ENCODE measurements at places on chromosomes 2 and 18.

DNA sequence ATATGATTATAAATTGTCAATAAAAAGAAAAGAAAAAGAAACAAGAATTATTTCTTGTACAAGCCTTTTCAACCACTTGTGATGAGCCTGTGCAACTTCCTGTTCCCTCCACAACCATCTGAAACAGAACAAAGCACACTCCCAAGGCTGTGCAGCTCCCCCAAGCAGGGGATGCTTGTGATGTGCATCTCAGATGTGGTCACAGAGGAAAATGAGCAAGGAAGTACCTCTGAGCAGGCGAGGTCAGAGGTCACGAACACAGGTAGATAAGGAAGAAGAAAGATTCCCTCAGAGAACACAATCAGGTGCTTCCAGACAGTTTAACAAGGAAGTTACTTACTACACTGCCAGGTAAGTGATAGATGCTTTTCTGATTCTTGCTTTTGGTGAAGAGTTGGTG lies 274.8 kb upstream of the SLC39A10 start:
- DNase-seq, result no peak

DNA sequence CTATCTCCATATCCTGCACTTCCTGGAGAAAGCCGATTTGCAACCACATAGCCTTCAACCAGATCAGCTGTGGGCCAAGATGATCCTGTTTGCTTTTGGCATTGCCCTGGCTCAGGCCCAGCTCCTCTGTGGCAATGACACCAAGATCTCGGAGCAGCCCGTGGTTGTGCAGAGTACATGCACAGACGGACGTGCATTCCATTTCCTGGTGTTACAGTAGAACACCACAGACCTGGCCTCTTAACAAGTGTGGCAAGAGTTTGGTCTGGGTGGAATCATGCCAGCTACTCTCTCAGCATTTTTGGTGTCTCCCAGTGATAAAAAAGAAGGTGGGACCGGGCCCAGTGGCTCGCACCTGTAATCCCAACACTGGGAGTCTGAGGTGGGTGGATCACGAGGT lies 20.0 kb downstream of the MALT1 start:
- no peak for DNase-seq

DNA sequence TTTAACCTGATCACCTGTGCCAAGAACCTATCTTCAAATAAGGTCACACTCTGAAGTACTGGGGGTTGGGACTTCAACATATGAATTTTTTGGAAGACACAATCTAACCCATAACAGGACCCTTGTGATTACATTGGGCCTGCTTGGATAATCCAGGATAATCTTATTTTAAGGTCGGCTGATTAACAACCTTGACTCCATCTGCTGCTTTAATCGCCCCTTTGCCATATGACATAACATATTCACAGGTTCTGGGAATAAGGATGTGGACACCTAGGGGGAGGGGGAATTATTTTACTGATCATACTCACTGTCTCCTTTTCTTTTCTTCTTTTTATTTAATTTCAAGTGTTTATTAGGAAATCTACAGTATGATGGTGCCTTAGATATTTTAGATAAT lies 34.8 kb downstream of the CDH20 start:
- DNase-seq, result no peak

DNA sequence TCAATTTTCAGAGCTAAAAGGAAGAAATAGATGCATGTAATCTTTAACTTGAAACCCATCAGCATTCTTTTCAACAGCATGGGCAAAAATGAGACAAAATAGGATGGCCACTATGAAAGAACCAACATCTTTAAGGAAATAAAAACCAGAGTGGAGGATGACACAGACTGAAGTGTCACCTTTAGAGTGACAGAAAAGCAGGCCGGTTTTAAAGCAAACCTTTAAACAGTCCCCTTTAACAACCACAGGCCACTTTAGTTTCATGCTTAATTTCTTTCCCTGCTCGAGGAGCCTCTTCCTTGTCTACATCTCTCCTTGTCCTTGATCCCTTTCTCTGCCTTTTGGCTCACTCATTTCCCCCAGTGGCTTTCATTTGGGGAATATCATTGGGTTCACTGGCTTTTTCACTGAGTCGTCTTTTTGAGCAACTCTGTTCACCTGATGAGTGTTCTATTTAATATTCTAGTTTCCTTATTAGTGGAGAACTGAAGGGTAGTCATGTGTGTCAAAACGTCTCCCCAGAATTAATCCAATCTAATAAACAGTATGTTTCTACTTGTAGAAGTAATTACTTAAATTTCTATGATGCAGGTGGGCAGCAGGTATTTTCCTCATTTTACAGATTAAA lies 72.5 kb downstream of the DOCK10 start:
- DNase-seq, result no peak

DNA sequence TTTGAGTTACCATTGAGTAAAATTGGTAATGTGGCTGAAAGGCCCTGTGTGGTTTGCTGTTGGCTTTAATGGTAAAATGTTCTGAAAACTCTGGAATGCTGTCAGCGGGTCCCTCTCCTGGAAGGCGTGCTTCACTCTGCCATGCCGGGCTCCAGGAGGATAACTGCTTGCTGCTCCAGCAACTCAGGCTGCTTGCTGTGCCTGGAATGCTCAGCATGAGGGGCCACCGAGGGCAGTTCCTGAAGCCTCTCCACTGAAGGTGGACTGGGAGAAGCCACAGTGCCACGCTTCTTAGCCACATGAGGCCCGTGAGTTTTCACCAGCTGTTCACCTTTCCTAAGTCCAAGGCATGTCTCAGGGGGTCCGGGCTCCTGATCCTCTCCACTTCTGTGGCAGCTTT lies 90.4 kb upstream of the FAM110C start:
- DNase-seq, result no peak

GRCh38 chr2:58896638-58897037 lies 655.5 kb upstream of the FANCL start:
- no peak for DNase-seq

DNA sequence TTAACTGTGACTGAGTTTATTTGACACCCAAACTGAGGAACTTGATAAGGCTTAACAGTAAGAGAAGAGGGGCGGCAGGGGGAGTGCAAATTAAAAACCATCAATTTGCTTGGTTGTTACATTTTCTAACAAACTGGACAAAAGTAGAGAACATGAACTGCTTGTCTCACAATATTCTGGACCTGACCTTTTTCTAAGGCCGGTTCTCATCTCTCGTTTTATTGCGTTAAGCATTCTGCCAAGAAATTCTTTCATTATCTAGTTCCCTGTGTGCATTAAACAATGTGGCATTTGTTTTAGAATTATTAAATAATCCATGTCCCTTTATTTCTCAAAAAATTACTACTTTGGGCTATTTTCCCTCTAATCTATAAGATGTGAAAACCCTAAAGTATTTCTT lies 565.2 kb upstream of the PKDCC start:
- no peak for DNase-seq

GRCh38 chr2:180508458-180508857 lies 471.9 kb upstream of the UBE2E3 start:
- DNase-seq, result no peak

GRCh38 chr2:110748489-110748867 lies 16.1 kb downstream of the ACOXL start:
- DNase-seq, result peak; percentile 5

- DNase-seq, result no peak
Observed at GRCh38 chr2:36461039-36461681, 105.6 kb downstream of the CRIM1 start.

DNA sequence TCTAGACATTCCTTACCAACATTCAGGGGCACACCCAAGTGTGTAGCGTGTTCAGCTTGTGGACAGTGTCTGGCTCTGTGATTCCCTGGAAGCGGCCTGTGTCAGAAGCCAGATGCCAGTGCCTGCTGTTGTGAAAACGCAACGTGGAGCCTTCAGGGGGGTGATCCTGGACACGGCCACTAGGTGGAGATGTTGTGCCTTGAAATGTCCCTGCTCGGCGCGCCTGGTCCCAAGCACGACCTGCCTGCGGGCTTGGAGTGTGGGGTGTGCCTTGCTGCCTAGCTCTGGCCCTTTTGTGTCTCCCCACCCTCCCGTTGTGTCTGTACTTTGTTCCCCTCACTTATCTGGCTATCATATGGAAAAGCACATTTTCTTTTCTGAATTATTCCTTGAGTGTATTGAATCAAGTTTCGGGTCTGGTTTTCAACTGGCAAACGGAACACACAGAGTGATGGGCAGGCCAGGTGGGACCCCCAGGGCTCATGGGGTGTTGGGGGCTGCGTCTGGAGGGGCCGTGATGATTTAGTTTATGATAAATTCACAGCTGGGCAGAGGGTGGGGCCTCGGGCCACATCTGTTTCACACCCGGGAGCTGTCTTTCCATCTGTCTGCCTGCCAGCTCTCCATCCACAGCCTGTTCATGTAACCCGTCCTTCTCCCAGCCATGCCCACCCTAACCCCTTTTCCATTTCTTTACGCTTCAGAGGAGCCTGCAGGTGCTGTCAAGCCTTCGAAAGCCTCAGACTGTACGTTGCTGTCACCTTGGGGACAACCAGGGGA lies 95.5 kb downstream of the DYSF start:
- DNase-seq, result peak; percentile 38

DNA sequence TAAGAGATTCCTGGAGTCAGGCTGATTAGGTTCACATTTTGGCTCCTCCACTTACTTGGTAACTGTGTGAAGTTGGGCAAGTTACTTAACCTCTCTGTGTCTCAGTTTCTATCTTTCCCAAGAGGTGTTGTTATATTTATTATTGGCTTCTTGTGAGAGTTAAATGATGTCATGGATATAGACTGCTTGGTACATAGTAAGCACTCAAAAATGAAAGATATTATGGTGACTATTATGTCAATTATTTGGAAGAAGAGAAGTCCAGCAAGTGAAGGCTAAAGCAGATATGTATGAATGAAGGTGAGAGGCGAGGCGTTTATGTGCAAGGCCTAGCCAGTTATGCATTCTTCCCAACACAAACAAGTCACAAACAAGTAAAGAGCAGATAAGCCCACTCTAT lies 417.4 kb downstream of the TSN start:
- DNase-seq, result no peak

DNA sequence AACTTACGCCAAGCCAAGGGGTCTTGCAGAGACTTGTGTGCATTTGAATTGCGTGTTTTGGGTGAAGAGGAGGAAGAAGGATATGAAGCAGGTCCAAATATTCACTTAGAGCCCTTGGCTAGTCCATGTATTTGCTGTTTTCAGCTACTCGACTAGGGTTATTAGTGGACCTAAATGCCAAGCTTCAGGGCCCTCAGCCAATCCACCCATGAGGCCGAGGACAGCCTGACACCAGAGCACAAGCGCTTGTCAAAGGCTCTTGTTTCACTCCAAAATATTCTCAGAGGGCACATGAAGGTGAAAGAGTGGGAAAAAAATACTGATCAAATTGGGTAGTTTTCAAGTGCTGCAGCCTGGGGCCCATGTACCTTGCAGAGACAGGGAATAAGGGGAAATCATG lies 174.8 kb upstream of the ACAA2 start:
- no peak for DNase-seq

DNA sequence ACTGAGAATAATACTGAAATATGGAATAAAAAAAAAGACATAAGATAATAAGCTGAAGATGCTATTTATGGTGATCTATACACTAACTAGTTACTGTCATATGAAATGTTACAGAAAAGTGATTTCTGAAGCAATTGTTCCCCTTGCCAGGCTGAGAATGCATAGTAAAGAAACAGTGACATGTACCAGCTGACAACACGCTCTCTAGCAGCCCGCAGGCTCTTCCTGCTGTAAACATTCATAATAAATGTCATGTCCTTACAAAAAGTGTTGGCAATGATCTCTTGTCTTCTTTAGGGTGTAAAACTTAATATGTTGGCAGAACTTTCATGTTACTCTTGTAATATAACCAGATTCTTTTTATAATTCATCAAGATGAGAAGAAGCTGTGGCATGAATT lies 1171.3 kb downstream of the DSC3 start:
- DNase-seq, result no peak

DNA sequence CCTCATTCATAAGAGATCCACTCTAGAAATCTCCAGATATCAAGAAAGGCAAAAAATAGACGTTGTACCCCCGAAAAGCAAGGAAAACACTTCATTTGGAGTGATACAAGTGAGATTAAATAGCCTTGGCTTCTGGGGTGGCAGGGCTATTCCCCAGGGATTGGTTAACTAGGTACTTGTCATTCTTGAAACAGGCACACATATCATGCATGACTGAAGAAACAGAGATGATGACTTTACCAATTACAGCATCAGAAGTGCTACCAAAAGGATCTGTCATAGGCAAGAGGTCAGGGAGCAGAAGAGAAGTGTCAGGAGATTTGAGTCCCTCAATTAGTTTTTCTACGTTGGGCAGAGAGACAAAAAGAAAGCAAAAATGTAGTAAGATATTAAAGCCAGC lies 45.2 kb upstream of the NFU1 start:
- DNase-seq, result no peak

- no peak for DNase-seq
Observed at GRCh38 chr2:165634855-165635254, 159.2 kb downstream of the GALNT3 start.

DNA sequence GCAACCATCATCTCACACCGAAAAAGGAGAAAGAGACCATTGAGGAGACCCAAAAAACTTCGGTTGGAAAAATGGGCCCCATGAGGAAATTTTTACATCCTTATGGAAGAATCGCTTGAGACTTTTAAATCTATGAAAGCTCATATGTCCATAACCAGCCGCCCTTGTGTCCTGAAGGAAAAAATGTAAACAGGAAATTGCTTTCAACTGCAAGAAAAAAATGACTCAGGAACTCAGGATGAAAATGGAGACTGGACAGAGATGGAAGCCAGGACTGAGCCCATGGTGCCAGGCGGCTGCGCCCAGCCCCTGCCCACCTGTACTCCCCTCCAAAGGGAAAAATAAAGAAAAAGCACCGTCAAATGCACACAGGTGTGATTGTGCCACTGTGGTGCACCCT lies 81.5 kb upstream of the SLC66A3 start:
- DNase-seq, result no peak

DNA sequence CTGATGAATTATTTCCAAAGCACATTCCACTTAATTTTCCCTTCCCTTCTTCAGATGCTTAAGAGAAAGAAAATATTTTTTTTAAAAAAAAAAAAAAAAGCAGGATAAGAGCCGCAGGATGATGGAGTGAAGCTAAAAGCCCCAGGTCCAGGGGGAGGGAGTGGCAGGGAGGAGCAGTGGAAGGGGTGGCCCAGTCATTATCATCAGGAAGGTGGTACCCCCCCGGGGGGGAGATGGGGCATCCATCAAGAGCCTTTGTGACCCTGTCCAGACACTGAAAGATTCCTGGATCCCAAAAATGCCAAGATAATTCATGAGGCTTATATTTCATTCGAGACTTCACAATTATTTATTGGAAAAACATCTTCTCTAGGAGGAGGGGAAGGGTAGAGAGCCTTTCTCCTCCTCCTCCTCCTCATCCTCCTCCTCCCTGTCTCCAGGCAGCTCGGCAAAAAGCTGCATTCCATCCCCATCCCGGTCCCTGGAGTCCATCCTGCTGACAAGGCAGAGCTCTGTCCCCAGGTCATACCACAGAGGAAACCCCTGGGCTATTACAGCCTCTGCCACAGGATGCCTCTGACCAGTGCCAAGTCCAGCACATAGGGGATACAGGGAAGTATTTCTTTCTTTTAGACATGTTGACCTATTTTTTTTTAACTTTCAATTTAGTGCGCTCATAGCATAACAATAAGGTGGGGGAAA lies 125.3 kb downstream of the TWIST2 start:
- no peak for DNase-seq

GRCh38 chr2:16860627-16861026 lies 195.0 kb upstream of the CYRIA start:
- DNase-seq, result no peak
